ENCODE measurements at places on chromosomes 2 and 18.

DNA sequence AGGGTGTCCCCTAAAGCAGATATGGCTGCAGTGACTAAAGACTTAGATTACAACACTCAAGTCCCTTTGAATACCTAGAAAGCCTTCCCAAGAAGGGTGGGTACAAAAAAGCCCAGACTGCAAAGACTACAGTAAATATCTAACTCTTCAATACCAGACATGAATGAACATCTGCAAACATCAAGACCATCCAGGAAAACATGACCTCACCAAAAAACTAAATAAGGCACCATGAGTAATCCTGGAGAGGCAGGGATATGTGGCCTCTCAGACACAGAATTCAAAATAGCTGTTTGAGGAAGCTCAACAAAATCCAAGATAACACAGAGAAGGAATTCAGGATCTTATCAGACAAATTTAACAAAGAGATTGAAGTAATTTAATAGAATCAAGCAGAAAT is 138.2 kb upstream of the OTOS start:
- H3K27me3 ChIP-seq = peaks cover 50% of the 10 kb centered on the region
- H3K27ac ChIP-seq = no peak overlapping the region
- DNase-seq = no peak

GRCh38 chr18:13276530-13277520 is 58.3 kb downstream of the LDLRAD4 start:
- H3K27ac ChIP-seq = peak overlapping the region; percentile 61
- peaks cover 15% of the 10 kb centered on the region for H3K36me3 ChIP-seq
- H3K4me3 ChIP-seq = peak overlapping the region; percentile 16

DNA sequence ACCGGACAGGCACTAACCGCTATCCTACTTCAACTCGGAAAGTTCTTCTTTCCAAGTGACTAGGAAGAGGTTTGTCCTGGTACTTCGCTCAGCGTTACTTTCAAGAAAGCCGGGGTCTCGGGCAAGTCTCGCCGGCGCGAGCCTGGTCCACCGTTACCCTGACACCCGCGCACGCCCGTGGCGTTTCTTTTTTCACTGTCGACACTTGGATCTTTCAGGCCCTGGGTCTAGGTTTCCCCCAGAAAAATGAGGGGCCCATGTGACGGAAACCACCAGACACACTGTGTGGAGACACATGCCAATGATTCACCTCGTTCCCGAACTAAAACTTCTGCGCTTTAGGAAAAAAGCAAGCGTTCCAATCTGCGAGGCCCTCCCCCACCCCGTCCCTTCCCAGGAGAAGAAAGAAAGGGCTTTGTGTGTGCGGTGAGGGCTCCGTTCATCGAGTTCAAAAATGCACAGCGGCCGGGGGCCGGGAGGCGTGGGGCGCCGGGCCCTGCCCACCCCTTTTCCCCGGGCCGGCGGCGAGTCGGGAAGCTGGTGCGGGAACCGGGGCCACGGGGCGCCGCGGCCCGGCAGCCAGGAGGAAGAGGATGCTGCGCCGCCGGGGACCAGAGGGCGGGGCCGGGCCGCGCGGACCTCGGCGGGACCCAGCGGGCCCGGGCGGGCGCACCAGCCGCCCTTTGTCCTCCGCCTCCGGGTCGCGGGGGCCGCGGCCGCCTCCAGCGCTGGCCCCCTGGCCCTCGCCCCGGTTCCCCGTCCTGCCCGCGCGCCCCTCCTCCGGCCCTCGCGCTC is 2.6 kb downstream of the ZNF521 start:
- H3K36me3 ChIP-seq = peaks cover 6% of the 10 kb centered on the region
- DNase-seq = no peak
- H3K27me3 ChIP-seq = peaks cover 70% of the 10 kb centered on the region
- H3K27ac ChIP-seq = no peak overlapping the region

- no peak for DNase-seq
- H3K4me3 ChIP-seq = no peak overlapping the region
- H3K36me3 ChIP-seq = peaks cover 40% of the 10 kb centered on the region
- peaks cover 43% of the 10 kb centered on the region for H3K4me1 ChIP-seq
Observed at GRCh38 chr2:224919472-224920110, 122.7 kb downstream of the DOCK10 start.

DNA sequence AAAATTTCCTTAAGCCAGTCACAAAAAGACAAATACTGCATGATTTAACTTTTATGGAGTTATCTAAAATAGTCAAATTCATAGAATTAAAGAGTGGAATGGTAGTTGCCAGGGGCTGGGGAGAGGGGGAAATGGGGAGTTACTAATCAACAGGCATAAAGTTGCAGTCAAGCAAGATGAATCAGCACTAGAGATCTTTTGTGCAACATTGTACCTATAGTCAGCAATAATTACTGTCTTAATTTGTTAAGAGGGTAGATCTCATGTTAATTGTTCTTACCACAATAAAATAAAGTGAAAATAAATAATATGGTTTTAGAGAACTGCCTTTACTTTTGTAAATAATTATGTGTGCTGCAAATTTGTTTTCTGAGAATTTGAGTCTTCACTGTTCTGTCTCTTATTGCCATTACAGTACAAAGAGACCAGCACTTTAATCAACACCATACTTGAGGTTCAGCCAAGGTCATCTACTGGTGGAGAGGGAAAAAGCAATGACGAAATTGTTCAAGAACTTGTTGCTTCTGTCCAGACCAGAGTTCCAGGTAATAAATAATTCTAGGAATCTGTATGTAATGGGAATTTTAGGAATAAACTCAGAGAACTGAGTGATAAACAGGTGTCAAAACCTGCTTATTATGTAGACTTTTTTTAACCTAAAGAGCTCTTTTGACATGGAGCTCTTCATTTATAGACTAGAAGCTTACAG is 75.5 kb downstream of the TRABD2A start:
- H3K27me3 ChIP-seq = no peaks in the 10 kb centered on the region
- H3K4me1 ChIP-seq = peaks cover 6% of the 10 kb centered on the region
- H3K4me3 ChIP-seq = no peak overlapping the region
- DNase-seq = no peak

GRCh38 chr2:4976407-4976806 is 715.8 kb upstream of the SOX11 start:
- H3K27me3 ChIP-seq = no peaks in the 10 kb centered on the region
- no peak overlapping the region for H3K4me3 ChIP-seq
- H3K36me3 ChIP-seq = no peaks in the 10 kb centered on the region
- no peaks in the 10 kb centered on the region for H3K4me1 ChIP-seq
- no peak overlapping the region for H3K27ac ChIP-seq
